ENCODE measurements at places on chromosomes 3 and 15.

GRCh38 chr3:171346582-171347300, 113.5 kb downstream of the TNIK start:
- DNase-seq, result peak; percentile 39

GRCh38 chr15:38638811-38639210, 74.2 kb upstream of the RASGRP1 start:
- DNase-seq, result no peak

DNA sequence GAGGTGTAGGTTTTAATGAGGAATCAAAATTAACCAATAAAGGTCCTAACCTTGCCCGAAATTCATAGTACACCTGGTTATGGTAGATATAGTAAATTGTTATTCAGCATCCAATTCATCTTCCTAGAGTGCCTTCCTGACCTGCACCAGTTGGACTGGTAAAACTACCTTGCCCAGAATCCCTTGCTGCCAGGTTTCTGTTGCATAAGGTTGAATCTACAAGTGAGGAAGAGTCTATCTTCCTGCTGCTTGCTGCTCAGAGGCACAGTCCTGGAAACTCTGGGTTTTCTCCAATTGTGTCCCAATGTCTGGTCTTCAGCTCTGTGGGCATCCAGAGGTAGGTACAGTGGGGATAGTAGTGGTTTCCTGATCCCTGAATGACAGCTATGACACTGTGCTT, 17.3 kb downstream of the CCDC54 start:
- no peak for DNase-seq

GRCh38 chr15:57554063-57554811, 37.5 kb upstream of the MYZAP start:
- DNase-seq, result peak; percentile 11

DNA sequence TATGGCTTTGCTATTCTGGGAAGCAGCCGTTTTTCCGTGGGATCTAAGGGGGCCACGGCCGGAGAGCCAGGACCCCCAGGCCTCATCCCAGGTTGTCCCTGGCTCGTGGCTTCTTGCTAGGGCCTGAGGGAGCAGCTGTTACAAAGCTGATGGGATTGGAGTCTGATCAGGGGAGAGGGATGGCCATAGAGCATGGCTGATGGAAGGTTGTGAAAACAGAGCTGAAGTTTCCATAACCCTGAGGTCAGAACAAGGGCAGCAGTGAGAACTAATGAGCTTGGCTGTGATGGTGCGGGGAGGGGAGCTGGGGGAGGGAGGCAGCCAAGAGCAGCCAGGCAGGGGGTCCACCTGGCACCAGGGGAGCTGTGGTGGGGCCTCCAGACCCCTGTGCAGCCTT, 63.0 kb downstream of the LINGO1 start:
- no peak for DNase-seq
